ENCODE measurements at places on chromosomes 1 and 21. TPM values are rescaled to one million over a fixed set of nuclear protein-coding genes. Genes with fewer than 3 reads are reported as not detected.

DNA sequence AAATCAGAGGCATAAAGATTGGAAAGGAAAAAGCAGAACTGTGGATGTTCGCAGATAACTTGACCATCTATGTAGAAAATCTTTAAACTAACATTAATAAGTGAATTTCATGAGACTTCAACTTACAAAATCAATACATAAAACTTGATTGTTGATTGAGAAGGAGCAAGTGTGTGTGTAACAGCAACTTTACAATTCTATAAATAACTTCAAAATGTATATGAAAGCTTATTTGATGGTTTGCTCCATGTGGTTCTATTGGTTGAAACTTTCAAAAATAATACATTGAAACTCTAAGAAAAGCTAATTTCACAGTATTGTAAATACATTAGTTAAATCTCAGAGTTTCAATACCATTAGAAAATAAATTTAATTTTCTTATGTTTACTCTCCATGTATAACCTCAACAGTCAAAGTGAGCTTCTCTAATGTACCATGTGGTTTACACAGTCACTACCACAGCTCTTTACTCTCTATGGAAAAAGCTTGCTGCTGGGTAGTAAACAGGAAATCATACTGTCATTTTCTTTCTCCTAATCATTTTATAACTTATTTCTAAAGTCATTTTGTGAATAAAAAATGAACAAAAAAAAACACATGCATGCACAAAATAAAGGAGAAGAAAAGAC, 12.0 kb downstream of the AKT3 start:
- ATAC-seq, result peak; percentile 97

DNA sequence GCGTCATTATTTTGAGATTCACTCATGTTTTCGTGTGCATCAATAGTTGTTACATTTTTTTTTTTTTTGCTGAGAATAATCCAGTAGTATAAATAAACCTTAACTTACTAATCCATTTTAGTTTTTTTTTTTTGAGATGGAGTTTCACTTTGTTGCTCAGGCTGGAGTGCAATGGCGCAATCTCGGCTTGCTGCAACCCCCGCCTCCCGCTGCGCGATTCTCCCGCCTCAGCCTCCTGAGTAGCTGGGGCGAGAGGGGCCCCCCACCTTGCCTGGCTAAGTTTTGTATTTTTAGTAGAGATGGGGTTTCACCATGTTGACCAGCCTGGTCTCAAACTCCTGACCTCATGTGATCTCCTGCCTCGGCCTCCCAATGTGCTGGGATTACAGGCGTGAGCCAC, 66.0 kb downstream of the CTH start:
- ATAC-seq, result no peak

DNA sequence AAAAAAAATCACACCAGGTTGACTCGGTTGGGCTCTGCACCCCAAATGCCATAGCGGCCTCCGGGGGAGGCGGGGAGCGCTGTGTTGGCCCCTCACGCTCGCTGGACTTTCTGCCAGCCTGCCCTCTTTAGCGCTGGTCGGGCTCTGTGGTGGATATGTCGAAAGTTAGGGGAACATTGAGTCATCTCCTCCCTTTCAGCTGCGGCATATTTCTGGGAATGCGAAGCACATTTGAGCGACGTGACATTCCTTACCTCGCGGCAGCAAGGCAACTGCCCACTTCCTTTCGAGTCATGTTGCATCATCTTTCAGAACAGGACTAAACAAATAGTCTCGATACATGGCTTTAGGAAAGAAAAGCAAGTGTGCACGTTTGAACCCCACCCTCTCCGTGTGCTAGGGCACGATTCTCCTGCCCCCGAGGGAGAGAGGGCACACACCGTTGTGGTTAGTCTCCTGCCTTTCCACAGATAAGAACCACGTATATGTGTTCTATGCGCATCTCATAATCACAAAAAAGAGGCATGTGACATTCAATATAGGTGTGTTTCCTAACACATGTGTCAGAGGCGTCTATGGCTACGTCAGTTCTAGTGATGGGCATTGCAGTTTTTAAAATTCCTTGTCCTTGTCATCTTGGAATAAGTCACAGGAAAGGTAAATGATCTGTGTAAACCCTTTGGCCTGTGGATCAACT, 105.9 kb upstream of the SLC45A1 start:
- peak; percentile 83 for ATAC-seq

Gene GPA33
- 0.26 TPM for total RNA-seq
